ENCODE measurements at places on chromosomes 13 and 19.

DNA sequence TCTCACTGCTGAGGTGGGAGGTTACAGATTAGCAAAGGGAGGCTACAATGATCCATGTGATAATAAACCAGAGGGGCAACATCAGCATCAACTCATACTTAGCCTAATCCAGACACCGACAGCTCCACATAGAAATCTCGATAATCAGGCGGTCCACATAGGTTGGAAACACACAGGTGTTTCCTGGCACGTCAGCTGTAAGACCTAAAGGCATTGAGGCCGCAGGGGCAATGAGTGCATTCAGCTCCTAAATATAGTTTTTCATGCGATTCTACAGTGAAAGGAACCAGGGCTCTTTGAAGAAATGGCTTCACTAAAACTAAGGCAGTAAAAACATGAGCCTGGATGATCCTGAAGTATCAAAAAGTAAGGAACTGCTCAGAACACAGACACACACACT, 19.3 kb downstream of the PLPP2 start:
- no peak for DNase-seq

DNA sequence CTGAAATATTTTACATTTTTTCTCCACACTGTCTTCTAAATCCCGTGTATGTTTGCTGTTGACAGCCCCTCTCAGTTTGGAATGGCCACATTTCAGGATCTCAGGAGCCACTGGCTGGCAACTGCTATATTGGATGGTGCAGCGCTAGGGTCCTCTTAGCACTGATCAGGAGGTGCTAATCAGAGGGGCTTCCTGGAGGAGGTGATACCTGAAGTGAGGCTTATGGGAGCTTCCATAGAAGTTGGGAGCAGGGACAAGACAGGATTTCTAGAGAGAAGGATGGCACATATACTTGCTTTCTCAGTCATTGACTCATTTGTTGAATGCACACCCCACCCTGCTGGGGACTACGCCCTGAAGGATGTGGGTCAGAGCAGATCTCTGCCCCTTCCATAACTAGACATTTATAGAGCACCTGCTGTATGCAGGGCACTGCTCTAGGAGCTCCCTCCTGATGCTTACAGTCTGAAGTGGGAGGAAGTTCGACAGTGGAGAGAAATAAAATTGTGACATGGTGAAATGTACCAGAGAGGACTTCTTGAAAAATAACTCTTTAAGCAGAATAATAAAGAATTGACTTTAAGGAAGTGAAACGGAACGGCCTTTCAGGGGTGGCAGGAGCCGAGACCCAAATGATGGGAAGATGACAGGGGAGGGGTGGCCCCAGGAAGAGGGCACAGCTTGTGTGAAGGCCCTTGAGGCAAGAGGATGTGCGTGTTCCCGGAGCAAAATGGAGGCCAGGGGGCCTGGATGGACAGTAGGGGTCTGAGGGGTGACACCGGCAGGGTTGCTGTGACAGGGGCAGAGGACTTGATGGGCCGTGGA, 13.1 kb downstream of the AP2A1 start:
- no peak for DNase-seq

- DNase-seq, result peak; percentile 17
Observed at GRCh38 chr19:36837176-36837905, 846 bp downstream of the ZNF790 start.

GRCh38 chr13:19845758-19846157, 17.7 kb downstream of the ZMYM5 start:
- peak; percentile 15 for DNase-seq

GRCh38 chr13:62633448-62633847, 1217.8 kb upstream of the PCDH20 start:
- no peak for DNase-seq

- DNase-seq, result no peak
Observed at GRCh38 chr13:62292714-62293480, 877.2 kb upstream of the PCDH20 start.

- DNase-seq, result no peak
Observed at GRCh38 chr19:14770944-14771839, 7.2 kb downstream of the ADGRE2 start.

GRCh38 chr19:3603121-3603811, 3.4 kb downstream of the TBXA2R start:
- DNase-seq, result no peak

GRCh38 chr13:21478881-21479808, 20.0 kb upstream of the ZDHHC20 start:
- peak; percentile 86 for DNase-seq

DNA sequence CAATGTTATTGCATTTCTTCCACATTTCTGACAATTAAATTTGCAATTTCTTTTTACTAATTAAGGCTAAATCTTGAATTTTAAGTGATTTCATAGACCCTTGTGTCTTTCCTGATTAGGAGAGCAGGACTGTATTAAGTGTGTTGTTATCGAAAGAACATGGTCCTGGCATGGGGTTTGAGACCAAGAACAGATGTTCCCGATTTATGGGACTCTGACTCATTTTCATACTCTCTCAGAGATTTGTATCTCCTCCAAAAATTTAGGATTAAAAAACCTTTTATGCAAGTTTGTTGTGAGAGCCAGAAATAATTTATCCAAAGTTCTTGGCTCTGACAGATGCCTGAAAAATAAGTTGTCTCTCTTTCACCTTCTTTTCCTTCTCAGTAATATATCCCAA, 589.3 kb upstream of the ARGLU1 start:
- no peak for DNase-seq

DNA sequence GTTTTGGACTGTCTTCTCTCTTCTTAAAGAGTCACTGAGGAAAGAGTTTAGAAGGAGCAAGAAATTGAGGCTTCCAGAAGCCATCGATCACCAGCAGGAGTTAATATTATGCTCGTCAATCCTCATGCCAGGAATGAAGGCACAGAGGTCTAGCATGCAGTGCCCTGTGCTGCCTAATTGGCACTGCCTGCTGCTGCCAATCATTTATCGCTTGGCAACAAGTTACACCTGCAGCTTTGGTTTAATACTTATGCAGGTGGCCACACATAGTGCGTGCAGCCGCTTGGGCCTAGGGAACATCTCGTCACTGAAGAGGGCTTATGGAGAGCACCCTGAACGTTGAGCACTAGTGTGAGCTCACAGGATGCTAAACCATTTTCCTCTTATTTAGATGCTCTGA, 2.7 kb upstream of the SOX1 start:
- no peak for DNase-seq

DNA sequence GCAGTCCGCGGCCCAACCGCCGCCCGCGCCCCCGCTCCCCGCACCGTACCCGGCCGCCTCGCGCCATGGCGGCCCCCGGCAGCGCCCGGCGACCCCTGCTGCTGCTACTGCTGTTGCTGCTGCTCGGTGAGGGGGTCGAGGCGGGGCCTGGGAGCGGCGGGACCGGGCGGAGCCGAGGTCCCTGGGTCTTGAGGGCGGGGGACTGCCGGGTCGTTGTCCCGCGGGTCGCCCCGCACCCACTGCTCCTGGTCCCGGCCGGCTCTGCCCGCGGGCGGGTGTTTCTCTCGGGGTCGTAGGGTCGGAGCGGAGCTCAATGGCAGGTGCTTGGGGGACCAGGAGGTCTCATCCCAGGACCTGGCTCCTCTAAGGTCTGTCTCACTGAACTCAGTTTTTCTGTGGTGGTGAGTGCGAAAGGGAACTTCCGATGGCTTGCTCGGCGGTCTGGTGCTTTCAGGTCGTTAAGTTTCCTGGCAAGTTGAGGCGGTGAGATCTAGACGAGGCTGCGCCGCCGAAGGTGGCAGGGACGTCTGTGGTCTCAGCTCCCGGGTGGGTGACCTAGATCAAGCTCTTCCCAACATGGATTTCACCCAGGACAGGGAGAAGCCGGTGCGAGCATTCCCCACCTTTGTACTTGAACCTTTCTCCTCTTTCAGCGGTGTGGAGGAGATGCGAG, 467 bp downstream of the LAMP1 start:
- DNase-seq, result peak; percentile 86

- DNase-seq, result peak; percentile 90
Observed at GRCh38 chr19:1252821-1253513, 4.6 kb downstream of the MIDN start.

- no peak for DNase-seq
Observed at GRCh38 chr13:35920816-35921215, 210.4 kb downstream of the DCLK1 start.

DNA sequence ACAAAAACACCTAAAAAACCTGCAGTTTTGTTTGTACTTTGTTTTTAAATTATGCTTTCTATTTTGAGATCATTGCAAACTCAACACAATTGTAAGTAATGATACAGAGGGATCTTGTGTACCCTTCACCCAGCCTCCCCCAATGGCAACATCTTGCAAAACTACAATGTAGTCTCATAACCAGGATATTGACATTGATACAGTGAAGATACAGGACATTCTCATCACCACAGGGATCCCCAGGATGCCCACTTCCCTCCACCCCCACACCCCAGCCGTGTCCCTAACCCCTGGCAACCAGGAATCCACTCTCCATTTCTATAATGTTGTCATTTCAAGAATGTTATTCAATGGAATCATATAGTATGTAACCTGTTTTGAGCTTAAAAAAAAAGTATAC, 10.3 kb upstream of the C5AR2 start:
- DNase-seq, result no peak

GRCh38 chr13:72508392-72508791, 219.0 kb downstream of the MZT1 start:
- DNase-seq, result no peak

- peak; percentile 71 for DNase-seq
Observed at GRCh38 chr19:13850910-13851733, 25.8 kb upstream of the NANOS3 start.

DNA sequence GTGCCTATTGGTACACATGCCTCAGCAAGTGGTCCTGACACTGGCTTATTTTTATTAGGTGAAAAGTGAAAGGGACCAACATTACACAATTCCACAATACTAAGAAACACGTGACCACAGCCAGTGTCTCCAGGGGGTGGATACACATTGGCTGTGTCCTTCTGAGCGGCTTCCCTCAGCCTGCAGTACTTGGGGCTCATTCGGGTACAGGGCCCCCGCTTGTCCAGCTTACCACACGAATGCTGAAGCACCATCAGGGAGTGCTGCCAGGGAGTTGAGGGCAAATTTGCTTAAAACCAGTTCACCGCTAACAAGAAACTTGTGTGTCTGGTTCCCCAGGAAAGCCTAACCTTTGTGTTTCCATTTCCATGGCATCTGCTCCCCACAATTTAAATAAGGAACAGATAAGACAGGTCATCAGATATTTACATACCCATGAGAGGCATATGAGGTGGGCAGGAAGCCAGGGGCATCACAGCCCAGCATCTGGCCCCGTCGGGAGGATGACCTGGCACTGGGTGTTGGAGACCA, 23.3 kb downstream of the PBX4 start:
- no peak for DNase-seq

DNA sequence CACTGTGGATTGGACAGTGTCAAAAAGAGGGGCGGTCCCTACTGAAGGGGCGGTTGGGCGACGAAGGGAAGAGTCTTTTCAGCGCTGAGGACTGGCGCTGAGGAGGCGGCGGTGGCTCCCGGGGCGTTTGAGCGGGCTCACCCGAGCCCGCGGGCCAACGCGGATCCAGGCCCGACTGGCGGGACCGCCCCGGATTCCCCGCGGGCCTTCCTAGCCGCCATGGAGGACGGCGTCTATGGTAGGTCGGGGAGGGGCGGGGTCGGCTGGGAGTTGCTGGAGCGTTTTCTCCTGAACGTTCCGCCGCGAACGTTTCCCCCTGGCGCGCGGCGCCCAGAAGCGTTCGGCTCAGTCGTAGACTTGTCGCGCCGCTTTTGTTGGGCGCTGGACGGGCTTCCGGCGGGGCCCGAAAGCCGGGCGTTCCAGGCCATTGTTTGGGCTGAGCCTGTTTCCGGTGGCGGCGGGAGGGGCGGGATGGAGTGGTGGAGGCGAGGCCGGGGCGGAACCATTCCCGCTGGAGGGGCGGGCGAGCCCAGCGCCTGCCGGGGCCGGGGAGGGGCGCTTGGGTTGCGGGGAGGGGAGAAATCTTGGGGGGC, at the start of gene CYTH2:
CYTH2 (plus strand) TSS at position 81 of the 593 bp plus-strand sequence; CDS start at position 220, 139 bp downstream.
- peak; percentile 74 for DNase-seq

- DNase-seq, result no peak
Observed at GRCh38 chr19:57651654-57651996, 17.1 kb upstream of the ZSCAN4 start.

DNA sequence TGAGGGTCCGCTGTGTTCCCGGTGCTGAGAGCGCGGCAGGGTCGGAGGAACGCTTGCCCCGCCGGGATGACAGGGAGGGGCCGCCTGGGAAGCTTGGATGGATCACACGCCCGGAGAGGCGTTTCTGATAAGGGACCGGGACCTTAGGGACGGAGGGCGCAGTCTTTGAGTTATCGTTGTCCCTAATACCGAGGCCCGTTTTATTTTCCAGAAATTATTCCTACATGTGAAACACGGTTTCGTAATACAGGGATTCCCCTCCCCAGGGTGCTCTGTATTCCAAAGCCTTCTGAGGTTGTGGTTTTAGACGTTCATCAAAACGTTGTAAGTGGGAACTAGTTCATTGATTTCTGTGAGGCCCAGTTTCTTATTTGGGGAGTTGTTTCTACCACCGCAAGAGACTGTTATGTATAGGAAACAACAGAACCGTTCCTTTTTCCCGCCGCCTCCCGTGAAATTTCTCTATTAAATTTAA, 752 bp downstream of the PDCD5 start:
- DNase-seq, result peak; percentile 38

GRCh38 chr19:15584095-15584494, 30.9 kb upstream of the CYP4F8 start:
- no peak for DNase-seq

- no peak for DNase-seq
Observed at GRCh38 chr13:104086759-104087158, 1020.5 kb upstream of the SLC10A2 start.

- DNase-seq, result no peak
Observed at GRCh38 chr13:73958657-73959397, 175.4 kb downstream of the KLF12 start.

- DNase-seq, result peak; percentile 41
Observed at GRCh38 chr19:10701955-10702525, 801 bp downstream of the QTRT1 start.

- DNase-seq, result no peak
Observed at GRCh38 chr19:676339-677105, at the start of gene FSTL3. Gene FSTL3 (plus strand): TSS chr19:676392. CDS start chr19:676424, 32 bp downstream.

GRCh38 chr13:35472323-35472881, 4.1 kb downstream of the MAB21L1 start:
- DNase-seq, result no peak

DNA sequence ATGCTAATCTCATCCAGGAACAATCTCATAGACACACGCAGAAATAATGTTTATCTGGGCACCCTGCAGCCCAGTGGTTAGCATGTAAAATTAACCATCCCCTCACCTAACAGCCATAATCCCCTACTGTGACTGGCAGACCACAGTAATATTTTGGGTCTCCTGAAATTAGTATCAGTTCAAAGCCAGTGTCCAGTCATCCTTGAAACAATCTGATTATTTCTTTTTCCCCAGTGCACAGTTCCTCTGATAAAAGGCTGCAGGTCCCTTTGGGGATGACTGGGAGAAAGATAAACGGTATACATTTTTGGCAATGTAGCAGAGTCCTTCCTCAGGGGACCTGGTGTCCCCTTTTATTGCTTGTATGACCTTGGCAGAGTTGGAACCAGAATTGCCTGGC, 50.4 kb upstream of the CYSLTR2 start:
- DNase-seq, result no peak

- no peak for DNase-seq
Observed at GRCh38 chr19:10724573-10725071, 6.7 kb downstream of the DNM2 start.

- DNase-seq, result no peak
Observed at GRCh38 chr19:42115219-42115618, 17.0 kb downstream of the POU2F2 start.
